Endothelial cell (in vitro differentiated cells): ENCODE measurements at places on chromosomes 6 and 20. TPM values are rescaled to one million over a fixed set of nuclear protein-coding genes. Genes with fewer than 3 reads are reported as not detected.

SYS1 gene
- total RNA-seq, result 20.0 TPM

SYCP2L gene
- total RNA-seq, result 8.1 TPM

CFB gene
- not detected for total RNA-seq

ZNF341 gene
- total RNA-seq, result 3.5 TPM

SLC52A3 gene
- total RNA-seq, result 2.9 TPM

ZFP57 gene
- total RNA-seq, result 1.0 TPM

EDN1 gene
- 8.3 TPM for total RNA-seq

BEND6 gene
- total RNA-seq, result 0.97 TPM

NFS1 gene
- total RNA-seq, result 18.3 TPM

NHLRC1 gene
- 0.64 TPM for total RNA-seq

TFEB gene
- 10.4 TPM for total RNA-seq

PYGB gene
- 57.9 TPM for total RNA-seq

TPMT gene
- total RNA-seq, result 13.7 TPM

DNA sequence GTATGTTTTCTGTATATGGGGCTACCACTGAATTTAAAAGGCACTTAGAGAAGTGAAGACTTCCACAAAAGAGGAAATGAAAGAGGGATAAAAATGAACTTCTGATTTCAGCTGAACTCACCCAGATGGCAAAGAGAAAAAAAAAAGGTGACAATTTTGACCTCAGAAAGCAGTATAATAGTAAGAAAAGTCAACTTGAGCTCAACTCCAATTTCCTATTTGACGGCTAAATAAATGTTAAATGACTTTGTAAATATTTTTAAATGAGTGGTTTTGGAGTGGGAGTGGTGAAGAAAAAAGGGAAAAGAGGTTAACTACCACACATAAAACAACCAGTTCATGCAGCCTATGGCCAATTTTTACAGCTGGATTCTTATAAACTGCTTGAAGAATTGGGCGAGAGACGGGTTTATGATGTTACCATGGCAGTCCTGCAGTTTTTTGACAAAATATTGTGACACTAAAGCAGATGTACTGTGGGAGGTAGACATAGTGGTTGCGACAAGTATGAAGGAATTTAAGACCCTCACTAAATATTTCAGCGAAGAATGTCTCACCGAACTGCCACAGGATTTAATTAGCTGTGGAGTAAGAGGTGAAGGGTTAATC is 49.8 kb upstream of the ADTRP start:
- DNase-seq, result no peak
- no peaks in the 10 kb centered on the region for H3K36me3 ChIP-seq
- H3K4me1 ChIP-seq, result no peaks in the 10 kb centered on the region
- H3K27ac ChIP-seq, result no peak overlapping the region

- H3K27ac ChIP-seq, result peak overlapping the region; percentile 83
- peak overlapping the region; percentile 14 for H3K4me3 ChIP-seq
Observed at GRCh38 chr6:2790588-2791449, 25.6 kb downstream of the WRNIP1 start.

GRCh38 chr20:58037631-58038030 is 190.8 kb downstream of the ANKRD60 start:
- H3K36me3 ChIP-seq, result no peaks in the 10 kb centered on the region
- peaks cover 3% of the 10 kb centered on the region for H3K27me3 ChIP-seq

DNA sequence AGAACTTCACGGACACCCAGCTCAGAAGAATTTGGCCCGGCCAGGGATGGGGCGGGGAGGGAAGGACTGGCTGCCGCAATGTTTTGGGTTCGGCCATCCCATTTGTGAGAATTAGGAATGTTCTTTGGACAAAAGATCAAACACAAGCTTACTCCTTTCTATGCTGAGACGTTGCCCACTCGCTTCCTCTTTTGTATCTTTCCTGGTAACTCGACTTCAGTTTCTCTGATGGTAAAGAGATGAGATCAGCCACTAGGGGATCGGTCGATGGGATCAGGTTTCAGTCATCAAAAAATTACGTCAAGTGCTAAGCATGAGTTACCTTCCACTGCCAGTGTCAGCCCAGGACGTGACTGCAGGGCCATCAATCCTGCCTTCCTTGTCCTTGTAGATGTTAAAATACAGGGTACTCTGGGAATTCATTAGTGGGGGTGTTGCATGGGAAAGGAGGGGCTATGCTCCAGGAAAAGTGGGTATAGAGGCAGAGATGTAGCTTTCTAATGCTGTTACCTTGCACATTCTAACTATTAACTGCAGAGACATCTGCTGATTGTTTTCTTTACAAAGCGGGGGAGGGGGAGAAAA is 190.2 kb downstream of the TSHZ2 start:
- H3K27ac ChIP-seq, result peak overlapping the region; percentile 11
- peak; percentile 17 for DNase-seq
- no peaks in the 10 kb centered on the region for H3K27me3 ChIP-seq
- no peaks in the 10 kb centered on the region for H3K36me3 ChIP-seq

DNA sequence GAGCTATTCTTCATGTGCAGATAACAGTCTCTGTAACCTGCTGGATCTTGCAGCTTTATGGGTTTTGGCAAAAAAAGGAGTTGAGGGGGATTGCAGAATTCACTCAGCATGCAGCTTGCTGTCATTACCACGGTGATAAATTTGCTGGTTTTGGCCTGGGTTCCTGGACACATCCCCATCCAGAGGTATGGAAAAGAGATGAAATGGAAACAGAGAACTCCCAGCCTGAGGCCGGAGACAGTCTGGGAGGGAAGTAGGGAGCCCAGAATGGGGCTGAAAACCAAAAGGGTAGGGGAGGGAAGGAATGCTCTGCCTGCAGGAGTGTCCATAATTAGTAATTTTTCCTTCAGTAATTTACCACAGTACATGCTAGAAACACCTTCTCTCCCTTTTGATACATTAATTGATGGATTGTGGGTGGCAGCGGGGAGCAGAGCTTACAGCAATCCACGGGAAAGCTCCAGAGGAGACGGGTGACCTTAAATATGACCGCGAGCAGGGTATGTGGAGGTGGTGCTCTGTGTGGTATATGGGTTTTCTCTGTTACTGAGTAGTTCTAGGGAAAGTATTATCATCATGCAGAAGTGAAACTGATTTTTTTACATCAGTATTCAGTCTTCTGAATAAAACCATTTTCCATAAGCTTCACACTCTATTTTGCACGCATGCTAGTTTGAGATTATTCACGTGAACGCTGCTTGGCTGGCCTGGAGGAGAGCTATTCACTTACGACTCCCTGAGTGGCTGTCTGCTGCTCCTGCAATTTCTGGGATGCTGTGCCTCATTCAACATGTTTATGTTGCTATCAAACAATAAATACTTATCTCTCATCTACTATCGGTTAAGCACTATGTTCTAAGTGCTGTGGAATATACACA is 66.3 kb upstream of the KCNK16 start:
- H3K36me3 ChIP-seq, result no peaks in the 10 kb centered on the region
- no peak overlapping the region for H3K4me3 ChIP-seq
- no peak for DNase-seq
- H3K27ac ChIP-seq, result no peak overlapping the region
- peaks cover 2% of the 10 kb centered on the region for H3K27me3 ChIP-seq

- DNase-seq, result no peak
- peaks cover 3% of the 10 kb centered on the region for H3K4me1 ChIP-seq
- H3K27ac ChIP-seq, result no peak overlapping the region
- no peak overlapping the region for H3K4me3 ChIP-seq
Observed at GRCh38 chr6:131937226-131937625, 13.9 kb downstream of the CCN2 start.

GRCh38 chr20:63750807-63751470 is 11.4 kb downstream of the SLC2A4RG start:
- H3K27me3 ChIP-seq, result peaks cover 17% of the 10 kb centered on the region
- peaks cover 4% of the 10 kb centered on the region for H3K4me1 ChIP-seq

DNA sequence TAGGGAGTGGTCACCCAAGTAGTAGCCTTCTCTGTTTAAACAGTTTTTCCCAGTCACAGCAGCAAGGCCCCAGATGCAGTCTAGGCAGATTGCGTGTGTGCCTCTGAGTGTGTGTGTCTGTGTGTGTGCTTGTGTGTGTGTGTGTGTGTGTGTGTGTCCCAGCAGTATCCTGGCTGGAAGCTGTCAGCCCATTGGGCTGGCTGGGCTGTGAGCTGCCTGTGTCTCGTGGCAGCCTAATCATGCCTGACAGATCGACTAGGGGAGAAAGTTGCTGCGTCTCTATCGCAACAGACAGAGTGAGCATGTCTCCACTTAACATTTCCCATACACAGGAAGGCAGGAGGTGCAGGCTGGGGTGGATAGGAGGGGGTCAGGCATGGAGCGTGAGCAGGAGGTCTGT is 42.9 kb upstream of the LRFN2 start:
- H3K36me3 ChIP-seq, result no peaks in the 10 kb centered on the region
- H3K27me3 ChIP-seq, result peaks cover 10% of the 10 kb centered on the region

- no peak overlapping the region for H3K4me3 ChIP-seq
- no peak for DNase-seq
- H3K27ac ChIP-seq, result no peak overlapping the region
- peaks cover 9% of the 10 kb centered on the region for H3K4me1 ChIP-seq
- peaks cover 3% of the 10 kb centered on the region for H3K27me3 ChIP-seq
Observed at GRCh38 chr20:23226612-23227265, 123.9 kb upstream of the NXT1 start.

GRCh38 chr6:23790756-23791155 is 335.3 kb upstream of the NRSN1 start:
- H3K4me3 ChIP-seq, result no peak overlapping the region
- no peaks in the 10 kb centered on the region for H3K4me1 ChIP-seq
- peaks cover 2% of the 10 kb centered on the region for H3K27me3 ChIP-seq
- H3K36me3 ChIP-seq, result no peaks in the 10 kb centered on the region
- no peak for DNase-seq
- H3K27ac ChIP-seq, result no peak overlapping the region

DNA sequence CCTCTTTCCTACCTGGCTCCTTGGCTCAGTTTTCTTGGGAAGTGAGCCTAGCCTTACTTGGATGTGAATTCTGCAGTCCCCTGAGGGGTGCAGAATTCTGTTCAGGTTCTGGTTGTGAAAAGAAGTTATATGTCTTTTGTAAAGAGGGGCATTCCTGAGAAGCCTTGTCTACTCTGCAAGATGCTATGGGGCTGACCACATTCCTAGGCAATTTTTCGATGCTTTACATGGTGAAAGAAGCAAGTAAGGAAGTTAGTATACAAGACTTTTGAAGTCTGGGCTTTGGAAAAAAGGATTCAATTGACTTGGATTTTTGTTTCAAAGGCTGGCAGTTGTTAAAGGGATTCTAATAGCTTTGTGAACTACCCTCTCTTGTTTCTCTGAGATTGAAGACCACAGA is 167.9 kb upstream of the STMND1 start:
- H3K4me3 ChIP-seq, result no peak overlapping the region
- no peak overlapping the region for H3K27ac ChIP-seq
- no peaks in the 10 kb centered on the region for H3K27me3 ChIP-seq
- no peaks in the 10 kb centered on the region for H3K4me1 ChIP-seq
- H3K36me3 ChIP-seq, result no peaks in the 10 kb centered on the region

GRCh38 chr6:165456286-165456685 is 146.9 kb upstream of the C6orf118 start:
- no peaks in the 10 kb centered on the region for H3K36me3 ChIP-seq
- H3K27ac ChIP-seq, result no peak overlapping the region
- no peak overlapping the region for H3K4me3 ChIP-seq
- peaks cover 40% of the 10 kb centered on the region for H3K4me1 ChIP-seq
- DNase-seq, result no peak

GRCh38 chr6:136613477-136613876 is 63.3 kb upstream of the MAP7 start:
- no peak overlapping the region for H3K27ac ChIP-seq
- H3K4me3 ChIP-seq, result no peak overlapping the region
- no peaks in the 10 kb centered on the region for H3K27me3 ChIP-seq
- peaks cover 7% of the 10 kb centered on the region for H3K4me1 ChIP-seq

DNA sequence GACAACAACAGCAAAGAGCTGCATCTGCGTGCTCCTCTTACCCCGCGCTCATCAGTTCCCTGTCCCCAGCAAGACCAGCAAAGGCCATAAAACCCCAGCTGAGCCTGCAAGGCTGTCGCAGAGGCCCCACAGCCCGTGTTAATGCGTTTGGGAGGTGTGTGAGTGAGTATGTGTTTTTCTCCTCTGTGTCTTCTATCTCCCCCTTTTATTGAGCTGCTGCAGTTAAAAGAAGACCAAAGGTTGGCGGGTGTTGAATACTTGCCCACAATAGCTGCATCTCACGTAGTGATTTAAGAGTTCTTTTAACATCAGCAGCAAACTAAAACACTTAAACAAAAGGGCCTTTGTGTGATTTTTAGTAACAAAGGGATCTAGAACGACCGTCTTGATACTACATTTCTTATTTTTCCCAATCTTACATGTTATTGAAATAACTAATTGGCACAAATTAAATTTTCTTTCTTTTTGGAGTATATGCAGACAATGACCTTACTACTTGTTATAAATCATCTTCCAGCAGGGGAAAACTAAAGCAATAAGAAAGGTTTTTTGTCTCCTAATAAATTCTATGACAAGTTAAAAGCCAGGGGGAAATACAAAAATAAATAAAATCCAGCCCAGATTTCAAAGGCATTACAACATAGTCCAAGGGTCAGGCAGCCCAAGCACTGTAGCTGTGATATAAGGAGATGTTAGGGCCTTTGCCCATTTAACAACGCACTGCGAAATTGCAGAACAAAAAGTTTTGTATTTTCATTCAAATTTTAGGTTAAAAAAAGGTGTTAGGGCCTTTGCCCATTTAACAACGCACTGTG is 27.2 kb upstream of the CNKSR3 start:
- no peak overlapping the region for H3K27ac ChIP-seq
- peaks cover 15% of the 10 kb centered on the region for H3K4me1 ChIP-seq
- DNase-seq, result no peak
- no peaks in the 10 kb centered on the region for H3K36me3 ChIP-seq
- no peak overlapping the region for H3K4me3 ChIP-seq
- H3K27me3 ChIP-seq, result peaks cover under 1% of the 10 kb centered on the region

DNA sequence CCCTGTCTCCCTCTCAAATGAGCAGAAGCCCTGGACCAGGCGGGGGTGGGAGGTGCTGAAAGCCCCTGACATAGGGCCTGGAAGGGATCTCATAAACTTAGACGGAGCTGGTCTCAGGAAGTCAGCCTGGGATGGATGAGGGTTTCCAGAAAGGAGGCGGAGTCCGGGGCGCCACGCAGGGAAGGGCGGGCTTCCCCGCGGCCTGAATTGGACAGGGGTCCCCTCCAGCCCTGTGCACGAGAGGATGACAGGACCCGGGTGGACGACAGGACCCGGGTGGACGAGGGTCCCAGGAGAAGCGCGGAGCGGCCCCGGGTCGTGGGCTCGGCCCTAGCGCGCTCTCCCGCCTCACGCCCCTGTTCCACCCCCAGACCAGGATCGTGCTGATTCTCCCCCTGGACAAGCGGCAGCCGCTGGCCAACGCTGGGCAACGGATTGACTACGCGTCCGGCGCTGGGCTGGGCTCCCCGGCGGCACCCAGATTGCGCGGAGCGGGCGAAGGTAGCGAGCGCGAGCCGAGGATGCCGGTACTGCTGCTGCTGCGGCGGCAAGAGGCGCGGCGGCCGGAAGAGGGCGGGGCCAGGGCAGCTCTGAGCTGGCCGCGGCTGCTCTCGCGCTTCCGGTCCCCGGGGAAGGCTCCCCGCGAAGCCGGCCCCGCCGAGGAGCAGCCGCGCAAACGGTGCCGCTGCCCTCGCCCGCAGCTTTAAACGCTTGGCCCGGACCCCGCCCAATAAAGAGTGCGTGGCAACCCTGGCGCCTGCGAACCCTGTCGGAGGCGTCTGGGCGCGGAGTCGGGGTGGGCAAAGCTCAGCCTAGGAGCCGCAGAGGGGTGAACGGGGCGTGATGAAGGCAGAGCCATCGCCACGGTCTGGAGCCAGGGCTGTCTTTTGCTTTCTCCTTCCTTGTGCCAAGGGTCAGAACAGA is 1.3 kb downstream of the C20orf144 start:
- H3K27me3 ChIP-seq, result peaks cover 31% of the 10 kb centered on the region
- peaks cover under 1% of the 10 kb centered on the region for H3K36me3 ChIP-seq
- DNase-seq, result peak; percentile 66
- H3K27ac ChIP-seq, result no peak overlapping the region
- H3K4me3 ChIP-seq, result peak overlapping the region; percentile 51
- peaks cover 18% of the 10 kb centered on the region for H3K4me1 ChIP-seq
